Hepatocyte (in vitro differentiated cells): ENCODE measurements at places on chromosomes 1 and 21.

- peaks cover 12% of the 10 kb centered on the region for H3K4me1 ChIP-seq
- no peak overlapping the region for H3K4me3 ChIP-seq
- no peak overlapping the region for H3K27ac ChIP-seq
- no peaks in the 10 kb centered on the region for H3K27me3 ChIP-seq
- no peaks in the 10 kb centered on the region for H3K36me3 ChIP-seq
These were observed 90.7 kb downstream of the CDC7 start for GRCh38 chr1:91591175-91591974.

DNA sequence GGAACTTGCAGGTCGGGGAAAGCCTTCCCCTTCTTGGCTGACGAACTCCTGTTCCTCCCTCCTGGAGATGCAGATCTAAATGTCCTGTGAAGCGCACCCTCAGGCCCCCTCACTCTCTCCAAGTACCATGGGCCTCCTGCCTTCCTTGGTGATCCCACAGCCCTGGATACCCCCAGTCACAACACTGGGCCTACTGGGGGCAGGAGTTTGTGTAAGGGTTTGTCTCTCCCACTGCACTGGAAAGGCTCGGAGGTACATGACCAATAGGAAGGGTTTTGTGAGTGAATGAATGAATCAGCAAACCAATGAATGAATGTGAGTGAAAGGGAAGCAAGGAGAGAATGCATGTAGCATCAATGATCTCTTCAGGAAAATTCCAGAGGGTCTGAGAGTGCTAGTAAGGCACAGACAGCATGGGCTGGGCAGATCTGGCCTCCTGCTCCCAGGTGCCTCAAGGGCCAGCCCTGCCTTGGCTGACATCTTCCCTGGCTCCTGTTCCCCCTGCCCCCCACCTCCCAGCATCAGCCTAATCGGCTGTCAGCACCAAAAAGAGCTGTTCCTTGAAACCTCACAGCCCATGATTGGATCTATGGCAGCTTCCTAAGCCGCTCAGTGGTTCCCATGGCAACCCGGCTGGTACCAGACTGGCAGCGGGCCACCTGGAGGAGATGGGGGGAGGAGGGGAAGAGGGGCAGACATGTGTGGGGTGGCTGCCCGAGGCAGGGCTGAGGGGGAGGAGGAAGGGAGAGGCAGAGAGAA, 95.8 kb downstream of the VWA5B1 start:
- DNase-seq = no peak
- no peak overlapping the region for H3K27ac ChIP-seq
- no peaks in the 10 kb centered on the region for H3K4me1 ChIP-seq
- peaks cover 63% of the 10 kb centered on the region for H3K27me3 ChIP-seq
- no peaks in the 10 kb centered on the region for H3K36me3 ChIP-seq

- H3K27me3 ChIP-seq = no peaks in the 10 kb centered on the region
- H3K4me1 ChIP-seq = no peaks in the 10 kb centered on the region
- no peak overlapping the region for H3K27ac ChIP-seq
- H3K4me3 ChIP-seq = no peak overlapping the region
- no peak for DNase-seq
These were observed 246.4 kb downstream of the MATN1 start for GRCh38 chr1:30476911-30477459.

GRCh38 chr1:193634876-193635275, 448.5 kb upstream of the B3GALT2 start:
- H3K36me3 ChIP-seq = no peaks in the 10 kb centered on the region
- DNase-seq = no peak

DNA sequence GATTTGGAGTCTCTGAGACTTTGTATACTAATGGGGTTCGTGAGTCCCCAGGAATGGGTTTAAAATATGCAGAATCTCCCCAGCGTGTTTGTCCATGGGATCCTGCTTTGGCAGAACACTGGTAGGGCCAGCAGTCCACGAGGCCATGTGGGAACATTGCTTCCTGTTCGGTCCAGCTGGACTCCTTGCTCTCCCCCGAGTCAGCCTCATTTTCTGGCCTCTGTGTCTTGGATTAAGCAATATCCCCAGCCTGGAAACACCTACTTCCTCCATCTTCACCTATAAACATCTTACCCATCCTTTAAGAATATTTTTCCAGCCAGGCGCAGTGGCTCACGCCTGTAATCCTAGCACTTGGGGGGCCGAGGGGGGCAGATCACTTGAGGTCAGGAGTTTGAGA, 142.4 kb downstream of the NAV1 start:
- H3K27me3 ChIP-seq = peaks cover 4% of the 10 kb centered on the region
- no peak overlapping the region for H3K27ac ChIP-seq
- no peak for DNase-seq
- H3K4me1 ChIP-seq = peaks cover 5% of the 10 kb centered on the region
- no peaks in the 10 kb centered on the region for H3K36me3 ChIP-seq

GRCh38 chr1:68157416-68157815, 74.9 kb downstream of the WLS start:
- no peaks in the 10 kb centered on the region for H3K4me1 ChIP-seq
- H3K27ac ChIP-seq = no peak overlapping the region
- no peaks in the 10 kb centered on the region for H3K36me3 ChIP-seq
- no peaks in the 10 kb centered on the region for H3K27me3 ChIP-seq
- no peak for DNase-seq

DNA sequence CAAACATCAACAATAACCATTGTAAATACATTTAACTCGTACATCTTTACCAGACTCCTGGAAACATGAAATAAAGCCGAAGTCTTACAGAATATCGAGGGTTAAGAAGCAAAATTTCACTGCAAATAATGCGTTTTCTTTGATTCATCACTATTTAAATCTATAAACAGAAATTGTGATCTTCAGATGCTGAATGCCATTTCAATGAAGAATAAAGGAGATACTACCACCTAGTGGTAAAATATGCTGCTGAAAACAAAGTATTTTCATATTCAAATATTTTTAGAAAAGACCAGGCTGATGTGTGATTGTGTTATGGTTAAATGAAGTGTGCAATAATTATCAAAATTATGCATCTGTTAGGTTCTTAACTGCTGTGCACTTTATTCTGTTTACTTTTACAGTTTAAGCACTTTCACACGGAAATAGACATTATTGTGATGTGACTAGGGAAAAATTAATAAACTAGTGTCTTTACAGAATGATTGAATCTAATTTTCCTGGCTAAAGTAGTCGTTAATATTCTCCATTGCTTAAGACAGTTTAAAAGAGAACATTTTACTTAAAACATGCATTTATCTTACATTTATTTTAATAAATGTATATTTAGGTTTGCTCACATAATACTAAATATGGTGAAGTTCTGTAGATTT, 1093.1 kb downstream of the MRPL39 start:
- no peaks in the 10 kb centered on the region for H3K36me3 ChIP-seq
- H3K4me3 ChIP-seq = no peak overlapping the region
- no peaks in the 10 kb centered on the region for H3K4me1 ChIP-seq
- no peak overlapping the region for H3K27ac ChIP-seq

- no peak overlapping the region for H3K4me3 ChIP-seq
- H3K4me1 ChIP-seq = no peaks in the 10 kb centered on the region
- no peak for DNase-seq
- H3K36me3 ChIP-seq = no peaks in the 10 kb centered on the region
- H3K27me3 ChIP-seq = no peaks in the 10 kb centered on the region
- no peak overlapping the region for H3K27ac ChIP-seq
These were observed 13.4 kb upstream of the MRPL9 start for GRCh38 chr1:151776665-151777062.

- H3K4me1 ChIP-seq = no peaks in the 10 kb centered on the region
- H3K27ac ChIP-seq = no peak overlapping the region
- peaks cover 4% of the 10 kb centered on the region for H3K27me3 ChIP-seq
- no peaks in the 10 kb centered on the region for H3K36me3 ChIP-seq
These were observed 8.0 kb upstream of the IRF6 start for GRCh38 chr1:209813902-209814301.

DNA sequence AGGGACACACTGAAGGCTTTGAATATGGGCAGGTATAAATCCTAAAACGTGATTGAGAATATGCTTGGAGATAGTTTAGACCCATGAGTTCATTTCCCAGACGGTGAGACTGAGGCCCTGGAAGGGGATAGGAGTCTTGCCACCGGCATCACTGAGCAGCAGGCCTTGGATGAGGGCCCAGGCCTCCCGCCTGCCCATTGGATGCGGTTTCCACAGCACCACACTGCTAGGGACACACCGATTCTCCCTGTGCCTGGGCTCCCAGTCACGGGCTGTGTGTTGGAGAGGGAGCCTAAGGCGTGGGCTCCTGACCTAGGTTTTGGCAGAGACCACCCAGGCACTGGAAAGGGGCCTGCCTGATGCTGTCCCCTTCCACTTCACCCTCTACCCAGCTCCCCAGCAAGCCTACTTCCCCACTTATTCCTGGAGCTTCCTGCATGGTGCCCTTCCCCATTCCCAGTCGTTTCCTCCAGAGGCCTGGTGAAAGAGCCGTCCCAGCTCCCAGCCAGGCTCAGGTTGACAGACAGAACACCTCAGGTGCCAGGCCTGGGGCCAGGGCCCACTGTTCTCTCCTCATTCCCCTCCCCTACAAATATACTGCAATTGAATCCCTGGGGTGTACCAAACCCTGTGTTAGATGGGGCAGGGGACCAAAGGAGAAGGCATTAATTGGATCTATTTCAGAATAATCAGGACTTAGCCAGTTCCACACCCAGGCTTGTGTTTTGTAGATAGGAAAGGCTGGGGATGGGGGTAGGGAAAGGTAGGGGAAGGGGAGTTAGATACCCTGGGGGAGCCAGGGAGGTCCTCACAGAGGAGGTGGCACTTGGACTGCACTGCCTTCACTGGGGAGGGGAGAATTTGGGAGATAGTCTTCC, 3.4 kb downstream of the FOXO6 start:
- peaks cover 35% of the 10 kb centered on the region for H3K4me1 ChIP-seq
- no peak overlapping the region for H3K4me3 ChIP-seq
- peaks cover 18% of the 10 kb centered on the region for H3K27me3 ChIP-seq

DNA sequence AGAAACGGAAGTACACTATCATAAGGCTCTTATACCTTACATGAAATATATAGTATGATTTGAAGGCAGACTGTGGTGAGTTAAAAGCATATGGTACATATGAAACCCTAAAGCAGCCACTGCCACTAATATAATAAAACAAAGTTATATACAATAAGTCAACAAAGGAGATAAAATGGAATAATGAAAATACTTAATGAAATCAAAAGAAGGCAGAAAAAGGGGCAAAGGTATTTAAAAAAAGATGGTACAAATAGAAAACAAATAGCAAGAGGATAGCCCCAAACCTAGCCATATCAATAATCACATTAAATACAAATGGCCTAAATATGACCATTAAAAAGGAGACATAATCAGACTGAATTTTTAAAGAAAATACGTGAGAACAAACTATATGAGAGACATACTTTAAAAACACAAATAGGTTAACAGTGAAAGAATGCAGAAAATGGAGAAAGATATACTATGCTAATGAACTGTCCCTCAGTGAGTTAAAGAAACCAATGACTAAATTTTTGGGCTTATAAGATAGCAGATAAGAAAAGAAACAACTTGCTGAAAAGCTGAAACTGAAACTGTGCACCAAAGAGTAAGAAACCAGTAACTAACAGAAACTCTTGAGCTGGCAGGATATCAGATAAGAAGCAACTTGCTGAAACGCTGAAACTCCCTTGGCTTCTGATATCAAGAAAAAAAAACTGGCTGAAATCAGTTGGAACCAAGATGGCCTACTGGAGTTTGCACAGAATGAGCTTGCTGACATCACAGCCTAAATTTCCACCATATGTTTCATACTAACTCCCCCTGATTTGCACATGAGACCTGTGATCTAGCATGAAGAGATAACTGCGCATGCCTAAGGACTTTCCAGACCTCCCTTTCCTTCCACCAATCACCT, 44.3 kb upstream of the IL10 start:
- no peaks in the 10 kb centered on the region for H3K27me3 ChIP-seq
- peak; percentile 27 for DNase-seq
- H3K27ac ChIP-seq = peak overlapping the region; percentile 52
- no peaks in the 10 kb centered on the region for H3K36me3 ChIP-seq
- H3K4me3 ChIP-seq = no peak overlapping the region
- H3K4me1 ChIP-seq = no peaks in the 10 kb centered on the region

GRCh38 chr1:58883888-58884482, 100.1 kb upstream of the JUN start:
- H3K4me1 ChIP-seq = peaks cover 44% of the 10 kb centered on the region
- H3K36me3 ChIP-seq = no peaks in the 10 kb centered on the region

DNA sequence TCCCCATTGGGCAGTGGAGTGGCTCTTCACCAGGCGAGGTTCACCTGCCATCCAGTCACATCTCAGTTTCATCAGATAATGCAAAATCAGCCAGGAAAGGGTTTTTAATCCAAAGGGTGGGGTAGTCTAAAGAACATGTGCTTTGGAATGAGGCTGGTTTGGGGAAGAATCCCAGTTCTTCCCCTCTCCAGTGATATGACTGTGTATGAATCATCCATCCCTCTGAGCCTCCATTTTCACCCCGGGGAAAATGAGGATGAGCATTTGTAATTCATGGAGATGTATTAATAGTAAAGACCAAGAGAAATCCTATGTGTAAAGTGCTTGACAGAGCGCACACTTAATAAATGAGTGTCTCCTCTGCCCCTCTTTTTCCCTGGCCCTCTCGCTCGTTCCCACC, 215.1 kb upstream of the FGGY start:
- peaks cover 44% of the 10 kb centered on the region for H3K4me1 ChIP-seq
- H3K4me3 ChIP-seq = no peak overlapping the region
- H3K27ac ChIP-seq = no peak overlapping the region
- H3K27me3 ChIP-seq = no peaks in the 10 kb centered on the region

DNA sequence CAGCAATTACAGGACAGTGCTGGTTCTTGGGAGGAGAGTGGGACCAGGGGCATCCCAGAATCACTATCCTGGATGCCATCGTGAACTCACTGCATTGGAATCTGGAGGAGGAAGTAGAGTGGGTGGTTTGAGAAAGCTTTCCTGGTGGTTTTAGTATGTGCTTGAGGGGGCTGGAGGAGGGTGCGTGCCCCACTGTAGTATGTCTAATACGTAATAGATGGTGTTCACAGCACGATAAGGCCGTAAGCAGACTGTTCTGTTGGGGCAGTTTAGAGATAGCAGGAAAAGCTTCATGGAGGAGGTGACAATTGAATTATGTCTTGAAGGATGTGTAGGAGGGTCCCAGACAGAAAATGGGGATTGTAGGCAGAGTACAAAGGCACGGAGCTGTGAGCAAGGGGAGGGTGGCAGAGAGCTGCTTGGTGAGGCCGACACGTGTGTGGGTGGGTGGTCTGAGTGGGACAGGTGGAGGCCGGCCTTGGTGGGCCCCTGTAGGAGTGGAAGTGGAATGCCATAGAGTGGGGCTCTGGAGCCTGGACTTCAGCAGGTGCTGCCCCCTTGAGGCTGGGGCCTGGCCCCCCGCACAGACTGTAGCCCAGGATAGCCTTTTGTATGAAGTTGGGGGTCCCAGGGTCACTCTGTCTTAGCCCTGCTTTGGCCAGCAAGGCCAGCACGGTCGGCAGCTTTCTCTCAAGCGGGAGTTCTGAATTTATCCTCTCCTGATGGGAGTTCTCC, 37.0 kb downstream of the IL6R start:
- H3K4me1 ChIP-seq = peaks cover 6% of the 10 kb centered on the region
- H3K4me3 ChIP-seq = no peak overlapping the region
- H3K27me3 ChIP-seq = no peaks in the 10 kb centered on the region
- no peak for DNase-seq
- H3K27ac ChIP-seq = no peak overlapping the region
- no peaks in the 10 kb centered on the region for H3K36me3 ChIP-seq
